Lower leg skin (tissue), 4 donors: ENCODE measurements at places on chromosomes 1 and 21. TPM values are rescaled to one million over a fixed set of nuclear protein-coding genes. Genes with fewer than 3 reads are reported as not detected.

CD52 gene
- total RNA-seq: 3.5 TPM

- DNase-seq: no peak
Observed at GRCh38 chr1:178625695-178626094, 99.3 kb upstream of the RALGPS2 start.

GRCh38 chr1:207698822-207699483, 52.9 kb upstream of the CD46 start:
- no peak for DNase-seq

GRCh38 chr1:85258536-85259117, 835 bp downstream of the C1orf52 start:
- DNase-seq: no peak

TESK2 gene
- 20.7 TPM for total RNA-seq

CRNN gene
- total RNA-seq: 7.8 TPM

- DNase-seq: no peak
Observed at GRCh38 chr1:215599418-215600074, 32.4 kb downstream of the KCTD3 start.

DNA sequence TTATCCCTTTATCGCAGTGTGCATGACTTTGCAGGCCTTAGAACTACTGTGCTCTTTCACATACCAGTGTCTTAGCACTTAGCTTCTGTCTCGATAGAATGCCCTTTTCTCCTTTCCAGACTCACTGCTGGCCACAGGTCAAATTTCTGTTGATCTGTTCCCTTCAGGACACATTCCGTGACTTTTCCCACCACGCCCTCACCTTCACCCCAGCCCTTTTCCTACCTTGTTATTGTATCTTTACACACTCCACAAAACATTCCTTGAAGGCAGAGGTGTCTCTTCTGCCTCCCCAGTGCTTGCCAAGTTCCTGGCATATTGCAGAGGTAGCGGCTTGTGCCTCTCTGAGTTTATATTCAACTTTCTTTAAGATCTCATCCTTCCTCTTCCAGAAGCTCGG, 3.7 kb upstream of the IGSF9 start:
- DNase-seq: peak; percentile 43

DNA sequence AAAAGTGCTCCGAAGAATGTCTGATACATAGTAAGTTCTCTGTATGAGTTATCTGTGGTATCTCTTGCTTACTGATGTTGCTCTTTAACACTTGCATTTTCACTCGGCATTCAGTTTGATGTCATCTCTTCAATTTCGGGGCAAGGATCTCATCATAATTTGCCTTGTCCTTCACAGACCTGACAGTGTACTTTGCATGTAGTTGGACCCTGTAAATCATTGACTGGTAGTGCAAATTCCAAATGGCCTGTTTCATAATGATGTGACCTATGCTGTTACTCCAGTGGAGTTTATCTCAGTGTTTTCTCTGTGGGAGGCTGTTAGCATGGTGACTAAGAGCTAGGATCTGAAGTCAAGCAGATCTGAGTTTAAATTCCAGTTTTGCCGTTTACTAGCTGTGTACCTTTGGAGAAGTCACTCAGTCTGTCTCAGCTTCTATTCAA, 34.2 kb upstream of the ABCD3 start:
- no peak for DNase-seq

DIO1 gene
- total RNA-seq: not detected

DNA sequence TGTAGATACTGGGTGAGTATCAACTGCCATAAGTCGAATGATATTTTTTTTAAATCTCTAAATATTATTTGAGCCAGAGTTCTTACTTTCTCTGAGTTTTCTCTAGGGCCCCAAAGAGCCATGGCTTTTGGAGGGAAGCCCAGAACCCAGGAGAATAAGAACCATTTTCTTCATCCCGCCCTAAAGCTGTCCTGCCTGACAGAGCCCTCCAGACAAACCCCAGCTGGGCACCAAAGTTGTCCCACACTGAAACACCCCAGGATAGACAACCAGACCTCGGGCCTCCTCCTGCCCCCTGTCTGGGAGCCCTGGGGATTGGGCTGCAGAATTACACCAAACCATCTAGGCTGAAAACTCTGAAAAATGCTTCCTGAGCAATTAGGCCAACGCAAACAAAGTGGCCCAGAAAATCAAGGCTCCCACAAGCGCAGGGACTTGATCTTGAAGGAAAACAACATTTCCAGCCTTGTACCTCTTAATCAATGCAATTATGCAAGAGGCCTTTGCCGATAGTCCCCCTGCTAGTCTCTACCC, 113.1 kb downstream of the RRAGC start:
- peak; percentile 76 for DNase-seq

CHAF1B gene
- total RNA-seq: 3.0 TPM

MAP1LC3C gene
- total RNA-seq: 7.4 TPM

GRCh38 chr21:28703861-28704260, 288.8 kb downstream of the LTN1 start:
- DNase-seq: no peak

CBR1 gene
- 945 TPM for total RNA-seq

SLC50A1 gene
- total RNA-seq: 33.3 TPM

DNA sequence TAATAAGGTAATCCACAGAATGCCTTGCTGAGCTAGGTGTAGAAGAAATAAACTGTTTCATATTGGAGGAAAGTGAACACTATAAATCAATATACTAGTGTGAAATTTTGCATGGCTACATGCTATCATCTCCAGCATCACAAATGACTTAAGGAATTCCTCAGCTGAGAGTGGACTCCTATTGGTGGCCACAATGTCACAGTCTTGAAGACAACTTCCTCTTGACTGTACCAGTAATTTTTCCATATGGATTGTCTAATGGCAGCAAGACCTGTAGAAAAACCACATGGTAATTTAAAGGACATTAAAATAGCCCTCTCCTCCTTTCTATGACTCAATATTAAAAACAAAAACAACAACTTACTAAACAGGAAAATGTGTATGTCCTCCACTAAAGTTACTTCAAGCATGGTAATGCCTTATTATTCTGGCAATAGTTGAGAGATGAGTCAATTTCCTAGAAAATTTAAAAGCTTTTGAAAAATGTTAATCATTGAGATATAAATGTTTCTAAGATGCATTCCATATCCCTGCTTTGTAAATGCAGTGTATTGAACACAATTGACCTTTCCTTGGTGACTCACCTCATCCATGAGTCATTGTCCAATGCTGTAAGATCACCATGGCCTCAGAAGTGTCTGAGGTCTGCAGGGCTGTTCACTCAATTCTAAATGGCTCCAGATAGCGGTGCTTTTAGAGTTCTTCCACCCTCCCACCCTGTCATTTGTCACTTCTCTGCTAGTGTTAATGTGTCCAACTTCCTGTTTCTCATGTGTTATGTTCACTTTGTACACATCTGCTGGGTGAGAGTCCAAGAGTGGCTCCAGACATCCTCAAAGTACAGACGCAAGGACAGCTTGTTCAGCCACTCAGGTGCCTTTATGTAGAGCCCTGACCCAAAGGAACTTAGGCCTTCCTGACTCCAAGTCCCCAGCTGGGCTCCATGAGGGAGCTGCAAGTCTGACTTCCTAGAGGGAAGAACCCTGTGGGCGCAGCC, 32.8 kb upstream of the DNASE2B start:
- peak; percentile 50 for DNase-seq

TPTE gene
- not detected for total RNA-seq

RAB3B gene
- total RNA-seq: 3.3 TPM

DNA sequence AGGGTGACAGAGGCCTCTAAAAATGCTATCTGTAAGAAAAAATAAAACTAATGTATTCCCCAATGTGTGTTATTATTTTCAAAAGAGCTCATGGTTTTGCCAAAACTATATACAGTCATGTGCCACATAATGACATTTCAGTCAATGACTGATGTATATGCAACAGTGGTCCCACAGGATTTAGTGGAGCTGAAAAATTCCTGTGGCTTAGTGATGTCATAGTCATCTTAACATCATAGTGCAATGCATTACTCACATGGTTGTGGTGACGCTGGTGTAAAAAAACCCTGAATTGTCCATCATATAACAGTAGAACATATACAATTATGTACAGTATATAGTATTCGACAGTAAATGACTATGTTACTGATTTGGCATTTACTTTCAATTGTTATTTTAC, 172.4 kb downstream of the CACNA1E start:
- DNase-seq: no peak

DNA sequence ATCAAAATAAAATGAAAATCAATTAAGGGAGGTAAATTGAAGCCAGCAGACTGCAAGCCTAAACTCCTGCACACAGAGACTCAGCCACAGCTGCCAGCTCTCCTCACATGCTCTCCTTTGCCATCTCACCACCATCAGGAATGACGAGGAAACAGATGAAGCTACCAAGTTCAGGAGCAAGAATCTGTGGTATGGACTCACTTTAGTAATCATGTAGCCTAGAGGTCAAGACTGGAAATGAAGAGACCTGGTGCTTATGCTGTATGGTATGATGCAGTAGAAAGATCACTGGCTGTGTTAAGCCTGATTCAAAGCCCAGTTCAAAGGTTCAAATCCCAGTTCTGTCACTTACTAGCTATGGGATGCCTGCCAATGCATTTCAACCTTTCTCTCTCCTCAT, 78.9 kb upstream of the CAMK1G start:
- DNase-seq: no peak

DNA sequence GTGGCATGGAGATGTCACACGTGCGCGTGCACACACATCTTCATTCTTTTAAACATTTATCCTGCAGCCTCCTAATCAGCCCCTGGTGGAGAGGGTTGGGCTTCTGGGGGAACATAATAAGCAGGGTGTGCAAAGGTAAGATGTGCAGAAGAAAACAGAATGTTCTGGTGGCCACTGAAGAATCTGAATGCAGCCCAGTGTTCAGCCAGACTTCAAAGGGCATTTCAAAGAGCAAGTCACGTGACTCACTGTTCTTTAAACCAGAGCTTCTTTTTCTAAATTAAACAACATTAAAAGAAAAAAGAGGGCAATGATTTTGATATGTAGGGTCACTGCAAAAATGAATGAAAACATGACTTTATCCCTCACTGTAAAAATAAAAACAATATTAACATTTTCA, 89.8 kb downstream of the ABCA4 start:
- DNase-seq: no peak

KRTAP12-4 gene
- total RNA-seq: not detected

ISG20L2 gene
- total RNA-seq: 13.4 TPM
